ENCODE measurements at places on chromosomes 5 and 9.

GRCh38 chr9:136079916-136080246 is 15.2 kb downstream of the NACC2 start:
- DNase-seq, result no peak

DNA sequence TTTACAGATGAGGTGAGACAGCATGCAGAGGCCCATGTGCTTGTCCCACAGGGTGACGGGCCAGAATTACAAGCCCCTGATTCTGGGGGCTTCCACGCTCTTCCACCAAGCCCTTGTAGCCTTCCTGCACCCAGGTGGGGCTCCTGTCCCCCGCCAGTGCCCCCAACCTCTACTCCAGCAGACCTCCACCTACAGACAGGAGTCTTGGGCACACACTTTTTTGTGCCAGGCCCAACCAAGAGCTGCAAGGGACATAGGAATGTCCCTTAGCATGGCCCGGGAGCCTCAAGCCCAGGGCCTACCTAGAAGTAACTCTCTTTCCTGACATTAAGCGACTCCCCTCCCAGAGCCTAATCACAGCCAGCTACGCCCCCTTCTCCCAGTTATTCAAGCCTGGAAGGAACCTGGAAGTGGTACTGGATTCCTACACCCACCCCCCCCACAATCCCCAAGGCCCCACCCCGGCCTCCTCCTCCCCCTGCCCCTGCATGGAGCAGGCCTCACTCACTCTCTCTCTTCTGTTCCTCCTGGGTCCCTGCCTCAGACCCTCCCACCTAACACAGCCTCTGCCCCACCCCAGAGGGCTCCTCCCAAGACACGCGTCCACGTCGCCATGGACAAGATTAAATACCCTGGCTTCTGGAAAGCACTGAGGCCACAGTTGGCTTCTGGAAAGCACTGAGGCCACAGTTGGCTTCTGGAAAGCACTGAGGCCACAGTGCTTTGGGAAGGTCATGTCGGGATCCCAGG is 30.5 kb downstream of the ADAMTS2 start:
- no peak for DNase-seq

DNA sequence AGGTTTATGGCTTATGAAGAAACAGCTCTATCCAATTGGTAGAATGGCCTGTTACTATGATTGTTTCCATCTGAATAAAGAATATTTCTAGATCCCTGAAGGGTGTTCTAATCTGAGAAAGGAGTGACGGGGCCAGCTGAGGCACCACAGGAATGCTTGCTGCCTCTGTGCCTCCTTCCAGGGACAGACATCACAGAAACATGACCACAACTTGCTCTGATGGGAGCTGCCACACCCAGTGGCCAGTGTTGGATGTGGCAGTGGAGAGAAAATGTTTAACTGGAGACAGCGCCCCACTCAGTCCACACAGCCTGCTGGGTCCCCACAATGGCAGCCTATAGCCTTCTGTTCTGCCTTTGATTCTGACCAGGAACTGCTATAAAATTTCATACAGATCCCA is 38.6 kb upstream of the TESK1 start:
- DNase-seq, result peak; percentile 54

- no peak for DNase-seq
Measured at GRCh38 chr9:94167376-94167890, 83.2 kb downstream of the PTPDC1 start.

All from RKO (cell line).